ENCODE measurements at places on chromosomes 13 and 19.
A peak's percentile ranks its signal among the peaks of the same experiment; 100 is the strongest.

DNA sequence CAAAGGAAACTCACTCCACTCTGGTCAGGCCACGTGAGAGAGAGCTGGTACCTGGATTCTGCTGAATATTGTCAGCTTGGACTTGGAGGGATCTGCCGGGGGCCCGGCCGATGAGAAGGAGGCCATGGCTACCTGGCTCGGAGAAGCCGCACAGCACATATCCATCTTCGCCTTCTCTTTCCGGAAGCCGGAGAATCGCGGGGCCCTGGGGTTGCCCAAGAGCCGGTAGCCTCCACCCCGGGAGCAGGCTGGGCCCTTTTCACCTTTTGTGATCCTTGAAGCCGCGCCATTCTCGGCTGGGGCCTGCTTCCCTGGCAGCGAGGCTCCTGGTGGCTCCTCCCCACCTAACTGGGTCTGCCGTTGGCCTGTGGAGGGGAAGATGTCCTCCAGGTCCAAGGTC, 28.9 kb downstream of the ZNF541 start:
- no peak for DNase-seq

- no peak for DNase-seq
These were observed 324 bp upstream of the FBXO17 start for GRCh38 chr19:38975861-38976271.

GRCh38 chr13:62299988-62300387, 884.3 kb upstream of the PCDH20 start:
- no peak for DNase-seq

DNA sequence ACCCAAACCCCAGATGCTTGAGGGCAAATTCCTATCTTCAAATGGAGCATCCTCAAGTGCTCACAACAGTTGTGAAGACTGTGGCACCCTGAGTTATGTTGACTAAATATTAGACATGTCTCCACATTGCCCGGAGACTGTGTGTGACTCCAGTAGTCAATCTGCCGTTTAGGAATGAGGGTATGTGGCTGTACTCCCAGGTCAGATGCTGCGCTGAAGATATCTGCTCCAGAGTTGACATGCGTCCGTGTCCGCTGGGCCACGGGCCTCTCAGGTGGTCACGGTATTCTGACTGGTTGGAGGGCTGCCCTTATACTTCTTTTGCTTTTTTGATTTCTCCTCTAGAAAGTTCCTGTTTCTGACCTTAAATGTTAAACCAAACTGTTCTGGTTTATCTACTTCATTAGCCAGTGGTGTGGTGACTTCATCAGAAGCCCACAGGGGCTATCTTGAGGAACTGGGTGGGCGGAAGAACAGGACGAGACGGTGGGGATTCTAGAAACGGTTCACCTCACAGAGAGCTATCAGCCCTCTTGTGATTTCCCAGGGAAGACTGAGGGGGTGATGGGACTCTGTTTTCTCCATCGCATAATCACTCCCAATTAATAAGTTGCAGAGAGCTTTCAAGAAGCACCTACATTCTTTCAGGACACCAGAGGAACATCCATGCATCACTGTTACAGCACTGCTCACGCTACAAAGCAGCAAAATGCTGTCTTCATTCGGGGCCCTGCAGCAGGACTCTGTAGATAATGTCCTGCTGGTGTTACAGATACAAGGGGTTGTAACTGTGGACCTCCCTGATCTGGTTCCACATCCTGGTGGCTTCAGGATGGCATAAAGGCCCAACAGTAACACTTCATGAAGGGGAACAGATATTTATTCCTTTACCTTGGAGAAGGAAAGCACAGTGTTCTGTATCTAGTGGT, 1.3 kb upstream of the LCP1 start:
- no peak for DNase-seq

- peak; percentile 34 for DNase-seq
These were observed 42.6 kb upstream of the ADGRL1 start for GRCh38 chr19:14248578-14249011.

- no peak for DNase-seq
These were observed 101.2 kb downstream of the TNFRSF19 start for GRCh38 chr13:23671377-23671776.

Measured in stimulated activated CD4-positive, alpha-beta T cell treated with anti-CD3 and anti-CD28 coated beads, Interleukin-1b, Interleukin-23, amount 100 ng/mL, for 4 hours (primary cell).